Activated naive CD8-positive, alpha-beta T cell treated with anti-CD3 and anti-CD28 coated beads, Interleukin-2, amount 50 U/mL, for 24 hours (primary cell): ENCODE measurements at places on chromosomes 1 and 21.
A peak's percentile ranks its signal among the peaks of the same experiment; 100 is the strongest.

- no peak for DNase-seq
- no peaks in the 10 kb centered on the region for H3K36me3 ChIP-seq
- H3K27me3 ChIP-seq, result no peaks in the 10 kb centered on the region
- no peak overlapping the region for H3K4me3 ChIP-seq
- no peak overlapping the region for H3K27ac ChIP-seq
Measured at GRCh38 chr1:245045087-245045881, 109.5 kb upstream of the KIF26B start.

- H3K27ac ChIP-seq, result no peak overlapping the region
- DNase-seq, result no peak
- H3K4me1 ChIP-seq, result peaks cover 5% of the 10 kb centered on the region
- peaks cover 6% of the 10 kb centered on the region for H3K27me3 ChIP-seq
- no peak overlapping the region for H3K4me3 ChIP-seq
- no peaks in the 10 kb centered on the region for H3K36me3 ChIP-seq
Measured at GRCh38 chr21:36509973-36510664, 30.2 kb upstream of the CLDN14 start.

DNA sequence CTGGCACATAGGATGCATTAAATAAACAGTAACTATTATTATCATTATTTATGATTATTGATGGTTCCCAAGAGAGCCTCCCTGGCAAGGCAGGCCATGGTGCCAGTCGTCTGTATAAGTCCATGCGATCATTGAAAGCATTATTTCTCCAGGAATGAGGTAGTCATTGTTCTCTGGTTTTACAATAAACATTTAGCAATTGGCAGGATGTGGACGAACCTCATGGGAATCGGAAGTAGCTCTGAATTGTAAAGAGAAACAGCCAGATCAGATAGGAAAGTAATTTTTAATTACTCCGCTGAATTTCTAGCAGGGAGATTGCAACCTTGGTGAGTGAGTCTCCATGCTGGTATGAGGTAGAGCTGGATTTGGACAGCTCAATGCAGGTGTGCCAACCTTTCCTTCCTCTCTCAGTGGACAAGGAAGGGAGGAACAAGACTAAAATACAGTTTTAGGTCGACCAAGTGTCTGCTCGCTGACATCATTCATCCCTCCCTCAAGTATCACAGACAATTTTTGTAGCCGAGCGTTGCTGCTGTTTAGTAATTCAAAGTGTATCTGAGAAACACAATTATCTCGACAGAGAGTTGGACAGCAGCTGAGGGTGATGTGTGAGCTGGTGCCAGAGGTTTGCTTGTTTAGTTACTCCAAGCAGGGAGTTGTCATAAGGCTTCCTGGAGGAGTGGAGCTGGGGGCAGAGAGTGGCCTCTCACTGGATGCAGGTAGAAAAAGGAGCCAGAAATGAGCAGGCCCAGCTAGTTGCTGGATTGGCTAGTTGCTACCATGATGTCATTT, 250.8 kb downstream of the KCNJ6 start:
- H3K27me3 ChIP-seq, result peaks cover 2% of the 10 kb centered on the region
- H3K4me3 ChIP-seq, result no peak overlapping the region

DNA sequence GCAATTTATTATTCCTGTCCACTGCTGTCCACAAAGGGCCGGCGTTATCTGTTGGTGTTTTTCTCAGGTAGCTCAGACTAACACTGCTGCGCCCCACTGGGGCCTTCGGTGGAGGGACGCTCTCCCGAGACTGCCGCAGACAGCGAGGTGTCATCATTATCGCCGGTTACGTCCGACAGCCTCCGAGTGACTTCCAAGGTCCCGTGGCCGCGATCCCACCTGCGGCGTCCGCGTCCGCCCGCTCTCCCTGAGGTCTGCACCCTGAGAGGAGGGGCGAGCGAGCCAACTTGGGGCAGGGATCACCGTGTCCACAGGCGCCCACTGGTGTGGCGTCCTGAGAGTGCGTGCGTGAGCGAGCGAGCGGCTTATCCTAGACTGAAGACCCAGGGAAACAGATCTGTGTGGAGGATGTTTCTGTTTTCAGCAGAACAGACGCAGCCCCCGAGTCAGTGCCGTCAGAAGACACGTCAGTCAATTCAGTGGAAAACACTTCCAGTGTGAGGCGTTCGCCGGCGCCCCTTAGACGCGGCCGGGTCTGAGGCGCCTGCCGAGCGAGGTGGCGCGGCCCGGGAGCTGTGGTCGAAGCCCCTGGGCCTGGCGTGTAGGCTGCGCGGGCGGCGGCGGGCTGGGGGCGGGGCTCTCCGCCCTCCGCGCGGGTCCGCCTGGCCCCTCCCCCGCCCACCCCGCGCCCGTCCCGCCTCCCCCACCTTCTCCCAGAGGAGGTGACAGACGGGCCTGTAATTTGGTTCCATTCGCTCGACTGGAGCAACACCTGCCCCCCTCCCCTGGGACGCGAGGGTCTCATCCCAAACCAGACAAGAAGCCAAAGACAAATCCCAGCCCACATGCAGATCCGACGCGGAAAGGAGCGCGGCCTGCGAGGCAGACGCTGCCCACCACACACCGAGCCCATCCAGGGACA, 12.6 kb downstream of the NHLH2 start:
- DNase-seq, result peak; percentile 11
- H3K4me1 ChIP-seq, result peaks cover 8% of the 10 kb centered on the region
- no peaks in the 10 kb centered on the region for H3K36me3 ChIP-seq
- no peak overlapping the region for H3K27ac ChIP-seq

- no peak for DNase-seq
- no peak overlapping the region for H3K4me3 ChIP-seq
- no peak overlapping the region for H3K27ac ChIP-seq
- peaks cover 26% of the 10 kb centered on the region for H3K27me3 ChIP-seq
- peaks cover 3% of the 10 kb centered on the region for H3K4me1 ChIP-seq
Measured at GRCh38 chr1:6991266-6991665, 206.0 kb downstream of the CAMTA1 start.

DNA sequence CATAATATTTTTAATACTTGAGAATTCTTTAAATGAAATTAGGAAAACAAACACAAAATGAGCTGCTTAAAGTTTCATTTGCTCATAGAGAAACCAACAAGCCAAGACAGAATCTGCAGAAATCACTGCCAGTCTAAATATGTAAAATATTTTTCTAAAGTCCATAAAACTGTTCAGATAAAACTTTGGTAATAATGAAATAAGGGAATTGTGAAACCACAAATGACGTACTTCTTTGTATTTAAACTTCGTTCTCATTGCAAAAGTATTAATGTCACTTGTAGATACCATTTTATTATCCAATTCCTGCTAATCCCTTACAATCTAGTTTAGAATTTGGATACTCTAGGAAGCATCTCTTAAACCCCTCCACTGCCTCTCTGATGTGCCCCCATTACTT, 234.5 kb upstream of the NEGR1 start:
- H3K36me3 ChIP-seq, result no peaks in the 10 kb centered on the region
- DNase-seq, result no peak
- H3K27me3 ChIP-seq, result no peaks in the 10 kb centered on the region
- H3K4me3 ChIP-seq, result no peak overlapping the region
- H3K4me1 ChIP-seq, result no peaks in the 10 kb centered on the region
- no peak overlapping the region for H3K27ac ChIP-seq

DNA sequence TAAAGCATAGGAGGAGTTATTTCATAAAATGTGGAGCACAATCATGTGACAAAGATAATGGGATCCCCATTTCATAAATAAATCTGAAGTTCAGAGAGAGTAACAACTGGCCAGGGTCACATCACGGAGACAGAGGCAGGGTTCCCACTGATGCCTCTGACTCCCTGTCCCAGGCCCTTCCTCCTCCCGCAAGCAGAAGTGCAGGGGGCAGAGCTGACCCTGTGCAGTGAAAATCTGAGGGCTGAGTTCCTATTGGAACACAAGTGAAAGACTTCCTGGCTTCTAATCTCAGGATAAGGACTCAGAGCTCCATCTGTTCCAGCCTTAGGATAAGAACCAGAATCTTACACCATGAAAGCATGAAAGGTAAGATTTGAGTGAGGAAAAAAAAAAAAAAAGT, 22.0 kb downstream of the SELL start:
- no peak for DNase-seq
- H3K4me3 ChIP-seq, result no peak overlapping the region
- no peak overlapping the region for H3K27ac ChIP-seq
- H3K27me3 ChIP-seq, result no peaks in the 10 kb centered on the region
- peaks cover 38% of the 10 kb centered on the region for H3K36me3 ChIP-seq
- H3K4me1 ChIP-seq, result peaks cover 62% of the 10 kb centered on the region

DNA sequence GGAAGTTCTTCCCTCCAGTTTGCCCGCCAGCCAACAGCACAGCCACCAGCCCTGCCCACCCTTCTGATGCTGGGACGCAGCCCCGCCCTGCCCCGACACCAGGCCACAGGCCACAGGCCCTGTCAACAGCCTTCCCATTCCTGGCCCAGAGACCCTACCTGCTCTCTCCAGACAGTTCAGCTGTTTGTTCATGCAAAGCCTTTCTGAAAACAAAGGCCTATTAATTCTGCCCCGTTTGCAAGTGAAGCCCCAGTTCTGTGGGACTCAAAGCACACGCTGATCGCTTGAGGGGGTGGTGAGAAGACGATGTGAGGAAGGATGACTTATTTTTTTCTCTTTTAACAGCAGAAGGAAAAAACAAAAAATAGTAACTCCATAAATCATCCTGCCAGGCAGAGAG, 55.4 kb upstream of the KIF26B start:
- H3K27me3 ChIP-seq, result no peaks in the 10 kb centered on the region
- no peak overlapping the region for H3K27ac ChIP-seq
- H3K4me1 ChIP-seq, result no peaks in the 10 kb centered on the region

- DNase-seq, result peak; percentile 74
- no peaks in the 10 kb centered on the region for H3K36me3 ChIP-seq
- peaks cover 1% of the 10 kb centered on the region for H3K4me1 ChIP-seq
- H3K27me3 ChIP-seq, result no peaks in the 10 kb centered on the region
Measured at GRCh38 chr1:168082008-168082876, 54.5 kb downstream of the GPR161 start.
